ENCODE measurements at places on chromosomes 13 and 19.

DNA sequence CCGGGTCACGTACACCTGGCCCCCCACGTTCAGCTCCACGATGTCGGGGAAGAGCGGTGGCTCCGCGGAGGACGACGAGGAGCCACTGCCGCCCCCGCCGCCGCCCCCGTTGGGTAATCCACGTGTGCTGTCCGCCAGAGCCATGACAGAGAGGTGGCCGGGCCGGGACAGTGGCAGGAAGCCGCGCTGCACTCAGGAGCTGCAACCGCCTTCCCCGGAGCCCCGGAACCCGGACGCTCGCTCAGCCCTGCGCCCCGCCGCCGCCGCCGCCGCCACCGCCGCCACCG, 257 bp downstream of the KCTD12 start:
- DNase-seq: no peak

GRCh38 chr13:23716401-23716800, 146.2 kb downstream of the TNFRSF19 start:
- DNase-seq: no peak

- no peak for DNase-seq
Measured at GRCh38 chr19:45408121-45408520, 1.7 kb downstream of the POLR1G start.

DNA sequence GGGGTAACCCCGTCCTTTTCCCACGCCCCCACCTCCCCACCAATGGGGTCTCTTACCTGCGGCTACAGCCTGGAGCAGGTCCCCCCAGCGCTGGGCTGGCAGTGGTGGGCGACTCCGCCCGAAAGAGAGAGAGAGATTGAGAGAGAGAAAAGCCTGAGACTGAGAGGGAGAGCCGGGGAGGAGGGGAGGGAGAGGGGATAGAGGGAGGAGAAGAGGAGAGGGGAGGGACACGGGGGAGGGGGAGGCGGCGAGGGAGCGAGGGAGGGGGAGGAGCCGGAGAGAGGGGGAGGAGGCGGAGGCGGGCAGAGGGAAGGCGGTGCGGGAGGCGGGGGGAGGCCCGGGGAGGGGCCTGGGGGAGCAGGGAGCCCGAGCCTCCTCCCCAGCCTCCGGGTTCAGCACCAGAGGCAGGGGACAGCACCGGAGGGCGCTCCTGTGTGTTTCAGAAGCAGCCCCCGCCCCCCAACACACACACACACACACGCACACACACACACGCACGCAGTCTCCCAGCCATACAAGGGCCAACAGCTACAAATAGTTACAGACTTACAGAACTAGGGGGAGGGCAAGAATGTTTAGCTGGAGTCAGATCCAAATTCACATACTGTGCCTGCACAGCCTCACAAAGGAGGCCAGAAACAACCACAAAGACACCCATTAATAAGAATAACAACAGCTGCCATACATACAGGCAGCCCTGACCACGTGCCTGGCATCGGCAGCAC, at the start of gene SLC8A2:
SLC8A2 (minus strand) TSS at position 161 of the 725 bp plus-strand sequence. CDS start 5,490 bp downstream, outside the sequence.
- peak; percentile 56 for DNase-seq

GRCh38 chr13:25494698-25495411, 123.1 kb downstream of the ATP8A2 start:
- DNase-seq: peak; percentile 84

DNA sequence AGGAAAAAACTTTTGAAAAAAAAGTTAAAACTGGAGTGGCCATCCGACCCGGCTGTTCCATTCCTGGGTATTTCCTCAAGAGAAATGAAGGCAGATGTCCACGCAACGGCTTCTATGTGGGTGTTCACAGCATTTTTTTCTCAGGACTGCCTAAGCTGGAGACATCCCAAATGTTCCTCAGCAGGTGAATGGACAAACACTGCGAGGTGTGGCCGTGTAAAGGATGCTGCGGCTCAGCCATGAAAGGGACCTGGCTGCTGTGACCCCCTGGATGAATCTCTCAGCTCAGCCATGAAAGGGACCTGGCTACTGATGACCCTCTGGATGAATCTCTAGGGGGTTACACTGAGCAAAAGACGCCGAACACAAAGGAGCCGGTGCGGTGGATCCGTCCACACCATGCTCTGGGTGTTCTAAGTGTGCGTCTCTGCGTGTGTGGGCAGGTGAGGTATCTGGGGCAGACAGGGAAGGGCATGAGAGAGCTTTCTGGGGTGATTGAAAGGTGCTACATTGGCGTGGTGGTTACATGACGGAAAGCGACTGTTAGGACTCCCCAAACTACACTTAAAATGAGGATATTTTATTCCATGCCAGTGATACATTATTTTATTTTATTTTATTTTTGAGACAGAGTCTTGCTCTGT, 7.2 kb upstream of the ASPDH start:
- DNase-seq: no peak

DNA sequence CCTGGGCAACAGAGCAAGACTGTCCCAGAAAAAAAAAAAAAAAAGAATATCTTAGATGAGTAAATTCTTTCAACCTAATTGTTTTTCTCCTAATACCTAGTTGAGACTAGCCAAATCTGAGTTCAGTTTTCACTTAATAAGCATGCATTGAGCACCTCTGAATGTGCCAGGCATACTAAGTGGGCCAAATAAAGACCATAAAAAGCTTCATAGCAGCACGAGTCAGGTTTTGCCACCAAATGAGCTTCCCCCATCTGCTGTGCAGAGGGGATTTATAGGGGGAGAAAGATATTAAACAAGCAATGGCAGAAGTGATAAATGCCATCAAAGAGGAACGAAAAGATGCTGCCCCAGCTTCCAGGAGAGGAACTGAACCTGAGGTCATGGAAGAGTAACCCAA, 11.4 kb downstream of the THSD1 start:
- DNase-seq: no peak

DNA sequence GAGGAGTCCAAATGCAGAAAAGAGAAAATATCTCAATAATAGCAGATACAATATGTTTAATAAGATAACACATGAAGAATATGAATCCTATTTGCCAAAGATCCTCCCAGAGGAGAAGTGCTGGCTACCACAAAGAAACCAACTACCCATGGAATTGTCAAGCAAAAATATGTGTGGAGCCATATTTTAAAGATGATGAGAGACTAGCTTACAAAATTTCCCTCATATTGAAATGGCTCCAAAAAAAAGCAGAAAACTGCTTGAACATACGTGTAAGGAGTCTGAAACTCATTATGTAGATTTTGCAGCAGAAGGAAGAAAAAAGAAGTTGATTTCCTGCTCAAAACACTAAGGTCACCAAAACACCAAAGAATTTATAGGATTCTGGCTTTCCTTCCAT, 94.2 kb downstream of the USP12 start:
- DNase-seq: no peak

GRCh38 chr13:100890645-100891044, 216.1 kb upstream of the TMTC4 start:
- DNase-seq: no peak

DNA sequence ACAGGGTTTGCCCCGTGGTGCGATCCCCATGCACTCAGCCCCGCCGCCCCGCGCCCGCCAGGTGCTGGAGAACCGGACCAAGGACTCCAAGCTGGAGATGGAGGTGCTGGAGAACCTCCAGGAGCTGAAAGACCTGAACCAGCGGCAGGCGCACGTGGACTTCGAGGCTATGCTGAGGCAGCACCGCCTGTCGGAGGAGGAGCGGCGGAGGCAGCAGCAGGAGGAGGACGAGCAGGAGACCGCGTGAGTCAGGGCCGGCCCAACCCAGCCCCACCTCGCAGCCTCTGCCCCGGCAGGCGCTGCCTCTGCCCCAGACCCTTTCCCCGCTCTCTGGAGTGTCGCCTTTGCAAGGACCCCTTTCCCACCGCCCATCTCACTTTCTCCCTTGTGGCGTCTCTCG, 11.3 kb downstream of the YJU2 start:
- DNase-seq: no peak

- DNase-seq: no peak
Measured at GRCh38 chr19:14050512-14050911, 11.4 kb downstream of the PALM3 start.

GRCh38 chr13:80469853-80470381, 129.0 kb upstream of the SPRY2 start:
- DNase-seq: no peak

All from cerebellar nuclear complex (tissue), 1 donor.